Esophagus squamous epithelium (tissue), 5 donors: ENCODE measurements at places on chromosomes 5 and 9. TPM values are rescaled to one million over a fixed set of nuclear protein-coding genes. Genes with fewer than 3 reads are reported as not detected.

ZBTB26 gene
- total RNA-seq, result 3.8 TPM

IRX1 gene
- not detected for total RNA-seq

DNM1 gene
- total RNA-seq, result 1.9 TPM

ENG gene
- total RNA-seq, result 32.8 TPM

QSOX2 gene
- 2.9 TPM for total RNA-seq

NUTM2F gene
- total RNA-seq, result not detected

ORM2 gene
- not detected for total RNA-seq

AGXT2 gene
- not detected for total RNA-seq

GARIN3 gene
- total RNA-seq, result not detected

FGD3 gene
- 6.5 TPM for total RNA-seq

ABO gene
- total RNA-seq, result 5.7 TPM

SPATA31C1 gene
- total RNA-seq, result not detected

LHX3 gene
- not detected for total RNA-seq

NPR3 gene
- total RNA-seq, result 10.7 TPM

MROH2B gene
- total RNA-seq, result not detected

AK8 gene
- total RNA-seq, result 0.38 TPM

HMHB1 gene
- not detected for total RNA-seq

PRSS3 gene
- total RNA-seq, result 64.0 TPM

PHF24 gene
- 0.09 TPM for total RNA-seq

CEL gene
- 3.8 TPM for total RNA-seq

TYRP1 gene
- not detected for total RNA-seq

SHC3 gene
- total RNA-seq, result 9.3 TPM

SEMA5A gene
- 8.6 TPM for total RNA-seq

DEPDC1B gene
- total RNA-seq, result 3.1 TPM

DOCK2 gene
- total RNA-seq, result 13.2 TPM

LHX2 gene
- not detected for total RNA-seq
